ENCODE measurements at places on chromosomes 12 and 14.

DNA sequence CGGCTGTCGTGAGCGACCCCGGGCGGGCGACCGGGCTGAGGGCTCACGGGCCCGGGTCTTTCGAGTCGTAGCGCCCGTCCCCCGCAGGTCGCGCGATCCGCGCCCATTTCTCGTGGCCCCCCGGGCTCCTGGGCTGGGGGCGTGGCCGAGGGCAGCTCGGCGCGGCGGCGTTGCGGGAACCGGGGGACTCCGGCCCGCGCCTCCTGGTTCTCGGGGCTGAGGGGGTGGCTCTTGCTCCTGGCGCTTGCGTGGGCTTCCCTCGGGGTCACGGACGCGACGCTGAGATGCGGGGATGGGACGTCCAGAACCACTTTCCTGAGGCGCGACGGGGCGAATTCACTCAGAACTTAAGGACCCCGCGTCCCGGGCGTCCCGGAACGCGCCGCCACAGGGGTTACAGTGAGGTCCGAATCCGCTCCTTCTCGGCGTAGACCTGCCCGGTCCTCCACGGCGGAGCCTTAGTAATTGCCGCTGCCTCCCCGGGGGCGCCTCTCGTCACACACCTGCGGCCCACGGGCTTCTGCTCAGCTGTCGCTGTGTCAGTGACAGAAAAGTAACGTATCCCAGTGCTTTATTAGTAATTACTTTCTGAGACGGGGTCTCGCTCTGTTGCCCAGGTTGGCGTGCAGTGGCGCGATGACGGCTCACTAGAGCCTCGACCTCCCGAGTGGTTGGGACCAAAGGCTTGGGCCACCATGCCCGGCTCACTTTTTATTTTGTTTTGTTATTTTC, 606 bp downstream of the EP400 start:
- no peak for DNase-seq
- H3K4me1 ChIP-seq = peaks cover 19% of the 10 kb centered on the region
- no peaks in the 10 kb centered on the region for H3K27me3 ChIP-seq
- H3K27ac ChIP-seq = peak overlapping the region; percentile 71
- H3K4me3 ChIP-seq = peak overlapping the region; percentile 77

GRCh38 chr12:98612696-98613334, 19.3 kb downstream of the SLC25A3 start:
- no peaks in the 10 kb centered on the region for H3K36me3 ChIP-seq
- no peaks in the 10 kb centered on the region for H3K27me3 ChIP-seq
- no peak overlapping the region for H3K4me3 ChIP-seq

- H3K4me3 ChIP-seq = no peak overlapping the region
- H3K27me3 ChIP-seq = no peaks in the 10 kb centered on the region
- H3K36me3 ChIP-seq = no peaks in the 10 kb centered on the region
- no peak overlapping the region for H3K27ac ChIP-seq
- DNase-seq = no peak
Measured at GRCh38 chr12:67694306-67694900, 45.9 kb downstream of the DYRK2 start.

GRCh38 chr12:122202017-122202416, 1.5 kb upstream of the B3GNT4 start:
- H3K27ac ChIP-seq = no peak overlapping the region
- H3K36me3 ChIP-seq = no peaks in the 10 kb centered on the region
- no peak overlapping the region for H3K4me3 ChIP-seq
- no peak for DNase-seq
- peaks cover 5% of the 10 kb centered on the region for H3K27me3 ChIP-seq

GRCh38 chr14:43692706-43693105, 814.4 kb downstream of the FSCB start:
- no peaks in the 10 kb centered on the region for H3K36me3 ChIP-seq
- DNase-seq = no peak
- H3K27me3 ChIP-seq = no peaks in the 10 kb centered on the region
- no peak overlapping the region for H3K4me3 ChIP-seq

- no peaks in the 10 kb centered on the region for H3K4me1 ChIP-seq
- no peaks in the 10 kb centered on the region for H3K36me3 ChIP-seq
- DNase-seq = no peak
- no peak overlapping the region for H3K27ac ChIP-seq
Measured at GRCh38 chr12:21296751-21297406, 37.8 kb downstream of the SLCO1A2 start.

DNA sequence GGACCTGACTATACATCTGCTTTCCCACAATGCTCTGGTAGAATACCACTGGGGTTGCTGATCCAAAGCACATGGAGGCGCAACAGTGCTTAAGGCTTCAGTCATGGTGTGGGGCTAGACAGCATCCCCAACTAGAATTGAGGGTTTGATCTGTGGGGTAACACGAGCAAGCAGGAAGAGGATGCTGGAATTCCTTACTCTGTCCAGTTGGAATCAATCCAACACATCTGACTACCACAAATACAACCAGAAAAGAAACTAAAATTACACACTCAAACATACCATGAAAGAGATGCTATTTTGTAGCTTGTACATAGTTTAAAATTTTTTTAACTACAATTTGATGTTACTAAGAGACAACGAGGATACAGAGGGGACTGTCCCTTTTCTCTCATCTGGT, 40.4 kb upstream of the GTF2A1 start:
- H3K36me3 ChIP-seq = no peaks in the 10 kb centered on the region
- no peak overlapping the region for H3K4me3 ChIP-seq
- no peak for DNase-seq

- H3K36me3 ChIP-seq = no peaks in the 10 kb centered on the region
- H3K27me3 ChIP-seq = no peaks in the 10 kb centered on the region
- DNase-seq = no peak
- H3K4me3 ChIP-seq = no peak overlapping the region
- no peaks in the 10 kb centered on the region for H3K4me1 ChIP-seq
Measured at GRCh38 chr12:89838833-89839232, 130.2 kb upstream of the ATP2B1 start.

DNA sequence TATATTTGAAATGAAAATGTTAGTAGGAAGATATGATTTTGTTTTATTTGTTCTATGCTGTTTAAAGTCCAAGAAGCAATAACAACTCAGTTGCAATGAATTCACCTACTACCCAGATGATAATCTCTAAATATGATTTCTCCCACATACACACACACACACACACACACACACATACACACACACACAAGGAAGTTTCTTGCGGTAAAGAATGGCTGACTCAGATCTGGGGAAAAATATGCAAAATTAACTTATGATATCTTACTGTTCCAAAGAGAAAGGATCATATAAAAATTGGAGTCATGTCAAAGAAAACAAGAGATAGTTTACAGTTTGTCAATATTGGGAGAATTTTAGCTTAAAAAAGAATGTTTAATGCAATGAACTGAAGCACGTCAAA, 456.7 kb downstream of the SLC16A7 start:
- no peak overlapping the region for H3K4me3 ChIP-seq
- H3K27me3 ChIP-seq = no peaks in the 10 kb centered on the region
- no peak for DNase-seq
- no peak overlapping the region for H3K27ac ChIP-seq
- no peaks in the 10 kb centered on the region for H3K4me1 ChIP-seq

GRCh38 chr14:64929014-64929359, 13.6 kb downstream of the GPX2 start:
- H3K4me3 ChIP-seq = no peak overlapping the region
- H3K27me3 ChIP-seq = no peaks in the 10 kb centered on the region
- DNase-seq = no peak
- peak overlapping the region; percentile 22 for H3K27ac ChIP-seq

- no peaks in the 10 kb centered on the region for H3K27me3 ChIP-seq
- H3K36me3 ChIP-seq = no peaks in the 10 kb centered on the region
- no peaks in the 10 kb centered on the region for H3K4me1 ChIP-seq
- no peak overlapping the region for H3K27ac ChIP-seq
- DNase-seq = no peak
- no peak overlapping the region for H3K4me3 ChIP-seq
Measured at GRCh38 chr12:100391856-100392255, 35.0 kb downstream of the SLC17A8 start.

DNA sequence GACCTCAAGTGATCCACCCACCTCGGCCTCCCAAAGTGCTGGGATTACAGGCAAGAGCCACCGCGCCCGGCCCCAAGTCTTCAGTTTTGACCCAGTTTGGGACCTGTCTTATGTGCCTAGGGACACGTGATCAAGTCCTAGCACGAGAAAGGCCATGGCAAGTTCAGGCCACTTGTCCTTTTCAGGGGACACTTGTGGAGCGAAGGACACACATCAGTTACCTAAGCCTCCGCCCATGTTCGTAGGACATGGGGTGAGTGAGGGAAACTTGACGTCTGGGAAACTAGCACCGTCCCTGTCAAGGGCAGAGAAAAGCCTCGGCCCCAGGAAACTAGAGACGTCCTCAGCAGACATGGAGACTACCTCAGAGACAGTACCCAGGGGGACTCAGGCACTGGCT, 60.7 kb downstream of the KDM2B start:
- no peaks in the 10 kb centered on the region for H3K27me3 ChIP-seq
- no peak overlapping the region for H3K27ac ChIP-seq
- no peak overlapping the region for H3K4me3 ChIP-seq
- no peaks in the 10 kb centered on the region for H3K4me1 ChIP-seq
- no peak for DNase-seq
- peaks cover 34% of the 10 kb centered on the region for H3K36me3 ChIP-seq

GRCh38 chr12:41930866-41931437, 213.7 kb downstream of the GXYLT1 start:
- no peaks in the 10 kb centered on the region for H3K36me3 ChIP-seq
- peak overlapping the region; percentile 10 for H3K4me3 ChIP-seq
- H3K27me3 ChIP-seq = no peaks in the 10 kb centered on the region
- peak overlapping the region; percentile 25 for H3K27ac ChIP-seq
- peaks cover 24% of the 10 kb centered on the region for H3K4me1 ChIP-seq
- DNase-seq = no peak

DNA sequence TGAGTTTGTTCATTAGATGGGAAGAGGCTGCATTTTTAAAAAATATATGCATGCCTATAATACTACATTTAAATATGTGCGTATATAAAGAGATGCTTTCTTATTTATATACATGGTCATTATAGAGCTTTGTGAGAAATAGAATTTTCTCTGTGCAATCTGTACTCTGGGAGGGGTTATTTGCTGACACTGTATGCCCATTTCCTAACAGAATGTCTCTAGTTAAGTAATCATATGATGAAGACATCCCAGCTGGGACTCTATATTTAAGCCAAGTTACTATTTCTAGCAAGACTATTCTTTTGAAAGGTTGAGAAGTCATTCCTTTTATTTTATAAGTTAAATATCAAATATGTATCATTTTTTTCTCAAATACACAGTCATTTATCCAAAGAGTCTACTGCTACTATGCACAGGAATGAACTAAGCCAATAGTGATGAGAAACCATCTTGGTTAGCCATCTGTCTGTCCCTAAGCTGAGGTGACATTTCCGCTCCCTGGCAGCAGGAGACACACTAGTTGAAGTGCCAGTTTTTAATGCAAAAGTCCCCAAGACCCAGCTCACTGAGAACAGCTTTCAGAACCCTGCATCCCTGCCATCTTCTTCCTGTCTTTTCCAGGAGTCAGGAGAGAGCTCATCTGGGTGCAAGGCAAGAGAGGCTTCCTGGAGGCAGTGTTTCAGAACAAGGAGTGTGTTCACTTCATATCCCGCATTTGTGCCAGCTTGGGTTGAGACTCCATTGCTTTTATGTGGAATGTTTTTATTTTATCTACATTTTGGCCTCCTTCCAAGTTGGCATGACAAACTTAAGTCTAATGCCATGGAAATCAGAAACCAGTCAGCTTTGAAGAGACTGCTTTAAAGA, 69.5 kb downstream of the TMEM132C start:
- DNase-seq = no peak
- peaks cover 29% of the 10 kb centered on the region for H3K4me1 ChIP-seq
- H3K36me3 ChIP-seq = no peaks in the 10 kb centered on the region
- no peaks in the 10 kb centered on the region for H3K27me3 ChIP-seq
- no peak overlapping the region for H3K4me3 ChIP-seq

GRCh38 chr14:22650046-22650739, 6.0 kb upstream of the OR6J1 start:
- no peaks in the 10 kb centered on the region for H3K27me3 ChIP-seq
- H3K27ac ChIP-seq = no peak overlapping the region
- no peaks in the 10 kb centered on the region for H3K36me3 ChIP-seq
- DNase-seq = no peak

DNA sequence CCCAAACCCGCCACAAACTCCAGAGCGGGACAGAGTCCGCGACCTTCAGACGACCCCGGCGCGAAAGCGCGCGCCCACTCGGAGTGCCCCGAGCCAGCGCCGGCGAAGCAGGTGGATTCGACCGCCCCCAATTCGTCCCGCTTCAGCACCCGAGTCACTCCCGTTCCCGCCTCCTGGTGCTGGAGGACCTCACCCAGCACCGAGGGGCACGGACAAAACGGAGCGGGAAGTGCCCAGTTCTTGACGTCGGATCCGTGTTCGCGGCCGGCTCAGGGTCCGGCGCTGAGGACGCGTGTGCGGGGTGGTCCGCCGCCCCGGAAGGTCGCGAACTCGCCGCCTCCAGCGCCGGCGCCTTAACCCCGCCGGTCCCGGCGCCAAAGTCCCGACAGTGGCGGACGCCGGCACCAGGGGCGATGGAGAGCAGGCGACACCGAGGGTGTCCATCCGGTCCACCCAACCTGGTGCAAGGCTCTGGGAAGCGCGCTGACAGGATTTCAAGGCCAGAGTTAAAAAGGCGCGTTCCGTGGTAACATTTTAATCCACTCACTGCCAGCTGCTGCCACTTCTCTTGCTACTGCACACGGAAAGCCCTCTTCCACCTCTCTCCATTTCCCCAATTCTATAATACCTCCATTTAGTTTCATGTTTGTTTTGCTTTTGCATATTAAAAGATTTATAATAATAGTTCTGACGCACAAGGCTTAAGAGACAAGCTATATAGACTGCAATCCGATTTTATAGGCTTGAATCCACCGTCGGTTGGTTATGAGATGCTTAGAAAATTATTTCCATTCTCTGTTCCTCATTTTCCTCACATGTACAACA, 240.0 kb upstream of the CPNE8 start:
- H3K4me1 ChIP-seq = peaks cover 18% of the 10 kb centered on the region
- no peak for DNase-seq
- no peaks in the 10 kb centered on the region for H3K36me3 ChIP-seq
- no peak overlapping the region for H3K27ac ChIP-seq

DNA sequence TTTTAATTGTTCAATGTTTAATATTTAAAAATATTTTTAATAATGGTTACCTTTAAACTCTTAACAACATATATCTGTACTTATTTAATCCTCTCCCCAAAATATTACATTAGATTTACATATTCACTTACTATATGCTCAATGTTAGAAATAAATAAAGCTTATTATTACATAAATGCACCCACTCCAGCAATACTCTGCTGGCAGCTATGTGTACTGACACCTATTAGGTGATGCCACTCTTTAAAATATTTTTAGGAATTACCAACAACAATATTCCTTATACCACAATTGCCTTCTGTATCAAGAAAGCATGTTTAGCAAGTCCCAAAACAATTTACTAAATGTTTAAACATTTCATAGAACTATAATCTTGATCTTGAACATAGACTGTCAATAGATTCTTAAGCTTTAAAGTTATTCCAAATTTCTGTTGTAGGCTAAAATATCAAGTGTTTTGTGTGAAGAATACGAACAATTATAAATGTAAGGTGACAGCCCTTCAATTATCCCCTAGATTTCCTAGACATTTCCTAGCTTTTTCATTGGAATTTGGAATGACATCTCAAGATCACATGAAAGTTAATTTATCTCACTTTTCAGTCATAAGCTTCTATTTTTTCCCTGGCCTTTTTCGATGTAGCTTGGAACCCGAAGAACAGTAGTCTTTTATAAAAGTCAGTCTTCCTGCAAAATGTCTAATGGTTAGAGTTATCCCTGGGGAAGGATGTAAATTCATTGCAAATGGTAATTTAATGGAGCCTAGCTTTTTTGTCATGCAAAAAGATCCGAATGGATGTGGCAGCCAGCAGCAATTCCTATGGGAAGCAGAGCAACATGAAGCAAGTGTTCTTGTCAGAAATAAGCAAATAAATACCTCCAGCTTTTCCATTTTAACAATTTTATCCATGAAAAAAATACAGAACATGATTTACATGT, 907.5 kb upstream of the ATXN7L3B start:
- no peaks in the 10 kb centered on the region for H3K4me1 ChIP-seq
- DNase-seq = no peak
- H3K27me3 ChIP-seq = no peaks in the 10 kb centered on the region
- H3K36me3 ChIP-seq = no peaks in the 10 kb centered on the region
- no peak overlapping the region for H3K27ac ChIP-seq
